NCI-H524 (cell line): ENCODE measurements at places on chromosomes 3 and 15.

GRCh38 chr3:164408326-164408725 is 670.0 kb downstream of the SI start:
- no peak for DNase-seq

DNA sequence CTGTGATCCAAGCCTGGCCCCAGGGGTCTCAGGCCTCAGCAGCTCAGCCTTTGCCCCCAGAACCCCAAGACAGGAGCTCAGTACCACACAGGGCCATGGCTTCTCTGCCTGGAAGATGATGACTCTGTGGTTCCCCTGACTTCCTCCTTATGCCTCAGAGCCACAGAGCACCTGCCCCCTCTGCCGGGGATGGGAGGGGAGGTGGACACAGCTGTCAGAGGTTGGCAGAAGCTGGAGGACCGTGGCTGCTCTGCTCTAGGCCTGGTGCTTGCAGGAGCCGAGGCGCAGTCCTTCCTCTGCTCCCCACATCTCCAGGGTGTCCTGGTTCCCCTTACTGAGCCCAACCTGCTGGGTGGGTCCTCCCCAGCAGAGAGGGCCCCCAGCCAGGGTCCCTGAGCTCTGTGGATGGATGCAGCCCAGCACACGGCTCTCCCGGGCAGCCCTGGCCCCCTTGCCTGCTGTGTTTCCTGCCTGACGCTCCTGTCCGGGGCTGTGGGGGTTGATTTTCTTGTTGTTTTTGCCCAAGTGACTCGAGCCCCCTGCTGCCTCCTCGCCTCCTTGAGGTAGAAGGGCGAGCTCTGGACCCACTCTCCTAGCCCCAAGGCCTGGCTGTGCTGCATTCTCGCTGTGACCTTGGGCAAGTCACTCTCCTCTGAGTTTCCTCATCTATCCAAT is 36.6 kb downstream of the PSTPIP1 start:
- DNase-seq, result peak; percentile 85

DNA sequence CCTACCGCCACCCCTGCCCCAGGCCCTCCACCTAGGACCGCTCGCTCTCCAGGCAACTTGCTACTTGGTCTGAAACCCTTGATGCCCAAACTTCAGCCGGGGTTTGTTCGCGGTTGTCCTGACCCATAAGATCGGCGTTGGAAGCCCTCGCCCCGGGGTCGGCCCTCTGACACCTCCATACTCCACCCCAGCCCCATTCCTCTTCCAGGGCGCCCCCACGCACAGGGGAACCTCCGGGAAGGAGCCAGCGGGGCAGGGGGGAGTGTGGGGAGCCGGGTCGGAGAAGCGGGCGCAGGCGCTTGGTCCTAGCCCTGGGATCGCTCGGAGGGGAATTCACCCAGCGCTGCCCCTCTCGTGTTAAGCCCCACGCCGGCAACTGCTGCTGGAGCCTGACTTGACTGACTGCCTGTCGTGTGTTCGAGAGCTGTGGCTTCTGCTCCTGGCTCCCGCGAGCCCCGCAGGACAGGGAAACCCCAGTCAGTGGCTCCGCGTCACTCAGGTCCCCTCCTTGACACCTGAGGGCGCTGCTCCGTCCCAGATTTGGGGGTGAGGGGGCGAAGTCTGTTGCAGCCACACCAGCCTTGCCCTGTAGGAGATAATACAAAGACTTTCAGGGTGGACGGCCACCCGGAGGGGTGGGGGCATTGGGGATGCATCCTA is 675 bp downstream of the RYR3 start:
- peak; percentile 14 for DNase-seq

GRCh38 chr3:50300681-50301254 is 1.6 kb upstream of the HYAL3 start:
- no peak for DNase-seq

DNA sequence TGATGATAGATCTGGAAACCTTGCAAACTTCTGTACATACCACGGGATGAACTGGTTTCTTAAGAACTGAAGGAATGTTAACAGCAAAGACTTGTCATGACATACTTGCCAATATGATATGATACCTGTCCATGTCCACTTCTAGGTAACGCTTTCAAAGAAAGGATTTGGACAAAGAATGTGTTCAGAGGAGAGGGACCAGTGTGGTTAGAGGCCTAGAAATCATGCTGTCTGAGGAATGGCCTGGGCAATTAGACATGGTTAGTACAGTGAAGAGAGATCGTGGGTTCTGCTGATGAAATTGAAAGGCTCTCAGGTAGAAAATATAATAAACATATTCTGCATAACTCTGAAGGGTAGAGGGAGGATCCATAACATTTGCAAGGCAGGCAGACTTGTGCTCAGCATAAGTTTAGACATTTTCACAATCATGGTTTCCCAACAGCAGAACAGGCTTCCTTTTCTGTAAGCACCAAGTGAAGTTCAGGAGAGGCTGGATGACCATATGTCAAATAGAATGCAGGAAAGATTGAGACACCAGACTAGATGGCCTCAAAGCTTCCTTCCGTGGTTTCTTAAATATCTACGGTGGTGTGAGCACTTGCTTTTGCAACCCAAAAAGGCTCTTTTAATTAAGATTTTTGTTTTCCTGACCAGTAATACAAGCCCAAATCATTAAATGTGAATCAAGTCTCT is 39.9 kb downstream of the TGFBR2 start:
- DNase-seq, result no peak

DNA sequence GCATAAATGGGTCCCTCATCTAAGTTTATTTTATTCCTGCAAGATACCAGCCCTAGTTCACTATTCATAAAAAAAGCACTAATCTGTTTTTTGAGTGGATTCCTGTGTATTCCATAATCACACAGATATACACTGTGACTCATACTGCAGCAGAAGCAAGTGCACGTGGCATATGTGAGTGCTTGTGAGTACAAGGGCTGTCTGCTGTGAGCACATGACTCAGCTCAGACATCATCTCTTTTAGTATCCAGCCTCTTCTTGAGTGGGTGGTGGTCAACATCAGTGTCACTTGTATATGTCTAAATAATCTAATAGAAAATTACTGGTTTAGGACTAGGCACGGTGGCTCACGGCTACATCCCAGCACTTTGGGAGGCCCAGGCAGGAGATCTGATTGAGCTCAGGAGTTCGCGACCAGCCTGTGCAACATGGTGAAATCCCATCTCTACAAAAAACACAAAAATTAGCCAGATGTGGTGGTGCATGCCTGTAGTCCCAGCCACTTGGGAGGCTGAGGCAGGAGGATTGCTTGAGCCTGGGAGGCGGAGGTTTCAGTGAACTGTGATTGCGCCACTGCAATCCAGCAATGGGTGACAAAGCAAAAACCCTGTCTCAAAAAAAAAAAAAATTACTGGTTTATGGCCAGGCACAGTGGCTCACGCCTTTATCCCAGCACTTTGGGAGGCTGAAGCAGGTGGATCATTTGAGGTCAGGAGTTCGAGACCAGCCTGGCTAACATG is 49.8 kb downstream of the NIPA2 start:
- DNase-seq, result peak; percentile 19

GRCh38 chr3:155070932-155071387 is 9.2 kb upstream of the MME start:
- no peak for DNase-seq

GRCh38 chr3:106086038-106086437 is 217.2 kb upstream of the CBLB start:
- no peak for DNase-seq
